ENCODE measurements at places on chromosomes 12 and 14.

DNA sequence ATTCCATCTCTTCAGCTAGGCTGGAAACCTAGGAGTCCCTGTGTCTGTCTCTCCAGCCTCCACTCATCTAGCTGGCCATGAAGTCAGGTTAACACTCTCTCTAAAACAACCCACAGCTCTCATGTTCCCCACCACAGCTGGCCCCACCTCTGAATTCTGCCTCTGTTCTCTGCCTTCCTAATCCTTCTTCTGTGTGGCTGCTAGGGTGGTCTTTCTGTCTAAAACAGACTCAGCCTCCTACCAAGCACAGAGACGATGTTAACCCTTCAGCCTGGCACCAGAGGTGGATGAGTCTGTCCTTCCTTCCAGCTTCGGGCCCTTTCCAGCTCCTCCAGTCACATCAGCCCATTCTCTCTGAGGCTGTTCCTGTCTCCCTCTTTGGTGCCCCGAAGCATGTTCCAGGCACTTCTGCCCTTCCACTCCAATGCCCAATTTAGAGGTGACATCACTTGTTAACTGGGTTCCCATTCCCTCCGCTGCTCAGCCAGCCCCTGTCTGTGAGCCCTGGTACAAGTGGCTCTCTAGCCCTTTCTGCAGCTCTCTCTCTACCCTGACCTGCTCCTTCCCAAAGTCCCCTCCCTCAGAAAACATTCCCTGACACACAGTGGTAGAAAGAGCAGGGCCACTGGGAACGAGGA lies 9.1 kb downstream of the FIGNL2 start:
- no peak for DNase-seq

DNA sequence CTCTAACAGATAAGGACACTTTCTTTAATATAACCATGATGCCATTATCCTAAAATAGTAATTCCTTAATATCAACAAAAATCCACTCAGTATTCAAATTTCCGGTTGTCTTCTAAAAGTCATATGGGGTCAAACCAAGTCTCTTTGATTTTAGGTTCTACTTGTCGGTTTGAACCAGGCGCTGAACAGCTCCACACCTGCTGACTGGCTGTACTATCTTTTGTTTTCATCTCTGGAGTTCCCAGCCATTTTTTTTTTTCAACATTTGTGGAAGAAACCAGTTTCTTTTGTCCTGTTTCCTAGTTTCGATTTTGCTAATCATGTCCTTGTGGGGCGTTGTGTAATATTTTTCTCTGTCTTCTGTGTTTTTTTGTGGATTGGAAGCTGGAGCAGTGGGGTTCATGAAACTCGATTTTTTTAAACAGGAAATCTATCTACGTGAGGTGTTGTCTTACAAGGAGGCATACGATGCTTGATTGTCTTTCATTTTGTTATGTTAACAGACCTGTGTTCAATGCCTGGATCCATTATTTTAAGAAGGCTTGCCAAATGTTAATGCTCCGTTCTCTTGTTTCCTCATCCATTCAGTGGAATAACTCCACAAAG lies 50.2 kb downstream of the FZD10 start:
- no peak for DNase-seq

DNA sequence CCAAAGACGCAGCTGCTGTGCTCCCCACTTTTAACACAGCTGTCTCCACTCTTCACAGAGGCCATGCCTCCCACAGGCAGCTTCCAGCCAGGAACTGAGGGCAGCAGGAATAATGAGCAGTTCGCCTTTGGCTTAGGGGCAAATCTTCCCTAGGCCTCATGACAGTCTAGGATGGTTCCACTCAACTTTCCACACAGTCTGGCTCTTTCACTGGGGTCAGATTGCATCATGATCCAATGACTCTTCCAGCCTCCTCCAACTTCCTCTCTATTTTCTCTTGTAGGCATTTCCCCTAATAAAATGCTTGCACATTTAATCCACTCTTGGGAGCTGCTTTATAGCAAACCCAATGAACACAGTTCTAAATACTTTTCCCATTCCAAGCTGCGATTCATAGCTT lies 271.6 kb upstream of the ATP2B1 start:
- peak; percentile 64 for DNase-seq

GRCh38 chr12:49108958-49109404 lies 1.7 kb downstream of the LMBR1L start:
- peak; percentile 90 for DNase-seq

DNA sequence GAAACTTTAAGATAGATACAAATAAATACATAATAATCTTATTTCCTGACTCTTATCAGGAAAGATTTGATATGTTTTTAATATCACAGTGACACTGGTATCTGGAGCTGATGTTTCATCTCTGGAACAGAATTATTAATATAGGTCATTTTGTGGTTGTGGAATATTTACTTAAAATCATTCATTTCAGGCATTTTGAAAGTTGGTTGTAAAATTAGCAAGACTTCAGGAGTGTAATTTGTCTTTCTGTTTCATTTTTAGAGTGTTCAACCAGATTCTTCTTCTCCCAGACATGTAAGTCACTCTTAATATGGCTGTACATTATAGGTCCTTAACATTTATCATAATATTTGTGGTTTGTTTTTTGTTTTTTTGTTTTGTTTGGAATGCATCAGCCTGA lies 115.7 kb downstream of the PCNX1 start:
- no peak for DNase-seq

DNA sequence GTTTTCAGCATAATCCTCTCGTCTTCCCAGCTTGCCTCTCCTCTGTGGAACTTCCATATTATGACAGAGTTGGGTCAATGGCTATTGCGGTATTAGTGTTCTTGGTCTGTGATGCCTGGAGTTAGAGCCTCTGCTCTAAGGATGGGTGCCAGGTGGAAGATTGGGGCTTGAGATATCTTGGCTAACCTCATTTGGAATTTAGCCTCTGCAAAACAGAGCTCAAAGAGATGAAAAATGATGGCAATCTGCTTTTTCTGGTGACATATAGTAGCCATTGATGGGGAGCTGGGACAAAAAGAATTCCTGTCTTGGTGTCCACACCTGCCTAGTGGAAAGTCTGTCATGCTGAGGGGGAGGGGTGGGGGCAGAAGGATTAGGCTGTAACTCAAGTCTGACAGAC lies 152.1 kb downstream of the RPL10L start:
- no peak for DNase-seq

DNA sequence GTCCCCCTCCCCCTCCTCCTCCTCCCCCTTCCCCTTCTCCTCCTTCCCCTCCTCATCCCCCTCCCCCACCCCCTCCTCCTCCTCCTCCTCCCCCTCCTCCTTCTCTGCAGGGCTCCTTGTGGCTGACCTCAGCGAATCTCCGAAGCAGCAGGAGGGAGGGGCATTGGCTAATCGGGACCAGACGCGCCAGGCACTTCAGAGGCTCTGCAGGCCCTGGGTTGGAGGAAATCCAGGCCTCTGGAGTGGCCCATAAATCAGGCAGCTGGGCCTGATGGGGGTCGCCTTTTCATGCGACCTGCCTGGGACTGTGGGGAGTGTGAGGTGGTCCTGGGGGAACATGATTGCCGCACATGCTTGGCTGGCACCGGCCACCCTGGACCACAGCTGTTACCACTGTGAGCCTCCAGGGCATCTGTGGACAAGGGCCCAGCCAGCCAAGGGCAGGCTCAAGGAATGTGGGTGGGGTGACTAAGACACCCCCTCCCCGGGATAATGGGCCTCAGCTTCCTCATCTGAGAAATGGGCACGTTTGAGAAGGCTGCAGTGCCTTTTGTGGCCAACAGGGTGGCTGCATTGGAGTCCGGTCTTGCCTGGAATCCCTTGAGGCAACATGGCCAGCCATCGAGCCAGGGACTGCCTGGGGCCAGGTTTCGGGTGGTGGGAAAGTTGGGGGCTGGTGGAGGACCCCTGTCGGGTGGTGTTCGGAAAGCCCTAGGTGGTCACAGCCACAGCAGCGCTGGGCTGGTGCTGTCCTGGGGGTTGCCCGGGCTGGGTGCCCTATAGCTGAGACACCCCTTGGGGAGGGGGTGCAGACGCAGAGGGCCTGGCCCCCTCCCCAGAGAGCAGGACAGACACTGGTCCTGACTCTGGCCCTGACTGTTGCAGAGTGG lies 12.0 kb downstream of the KIF26A start:
- DNase-seq: peak; percentile 58

- peak; percentile 75 for DNase-seq
Observed at GRCh38 chr12:119208626-119209061, 29.9 kb downstream of the HSPB8 start.

- peak; percentile 25 for DNase-seq
Observed at GRCh38 chr12:117857632-117858612, 110.9 kb downstream of the KSR2 start.

GRCh38 chr12:47033789-47034555 lies 45.4 kb upstream of the PCED1B start:
- peak; percentile 80 for DNase-seq

- no peak for DNase-seq
Observed at GRCh38 chr12:128381541-128381940, 114.6 kb downstream of the TMEM132C start.

DNA sequence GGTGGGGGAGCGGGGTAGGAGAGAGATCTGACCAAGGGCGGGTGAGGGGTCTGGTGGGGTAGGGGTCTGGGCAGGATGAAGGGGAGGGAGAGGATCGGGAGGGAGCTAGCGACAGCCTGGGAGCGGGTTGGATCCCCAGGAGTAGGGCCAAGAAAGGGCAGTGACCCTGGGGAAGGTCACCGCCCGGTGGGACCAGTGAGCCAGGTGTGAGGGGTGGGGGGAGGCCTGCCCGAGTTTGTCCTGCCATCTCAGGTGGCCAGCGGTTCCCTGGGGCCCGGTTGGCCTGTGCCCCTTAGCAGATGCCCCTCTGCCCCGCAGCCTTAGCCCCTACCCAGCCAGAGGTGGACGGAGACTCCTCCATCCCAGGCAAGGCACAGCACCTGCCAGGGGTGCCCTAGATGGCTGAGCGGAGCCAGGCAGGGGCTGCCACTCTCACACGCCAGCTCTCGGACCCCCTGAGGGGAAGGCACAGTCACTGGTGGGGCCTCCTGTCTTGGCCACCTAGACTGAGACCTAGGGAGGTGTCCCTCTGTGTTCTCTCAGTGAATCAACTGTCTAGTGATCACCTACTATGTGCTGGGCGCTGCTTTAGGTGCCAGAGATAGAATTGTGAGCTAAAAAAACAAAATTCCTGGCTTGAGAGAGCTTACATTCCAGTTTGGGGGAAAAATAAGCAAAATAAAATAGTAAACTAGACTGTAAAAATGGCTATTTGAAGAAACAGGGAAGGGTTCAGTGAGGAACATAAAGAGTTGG lies 629 bp upstream of the TTC7B start:
- no peak for DNase-seq

DNA sequence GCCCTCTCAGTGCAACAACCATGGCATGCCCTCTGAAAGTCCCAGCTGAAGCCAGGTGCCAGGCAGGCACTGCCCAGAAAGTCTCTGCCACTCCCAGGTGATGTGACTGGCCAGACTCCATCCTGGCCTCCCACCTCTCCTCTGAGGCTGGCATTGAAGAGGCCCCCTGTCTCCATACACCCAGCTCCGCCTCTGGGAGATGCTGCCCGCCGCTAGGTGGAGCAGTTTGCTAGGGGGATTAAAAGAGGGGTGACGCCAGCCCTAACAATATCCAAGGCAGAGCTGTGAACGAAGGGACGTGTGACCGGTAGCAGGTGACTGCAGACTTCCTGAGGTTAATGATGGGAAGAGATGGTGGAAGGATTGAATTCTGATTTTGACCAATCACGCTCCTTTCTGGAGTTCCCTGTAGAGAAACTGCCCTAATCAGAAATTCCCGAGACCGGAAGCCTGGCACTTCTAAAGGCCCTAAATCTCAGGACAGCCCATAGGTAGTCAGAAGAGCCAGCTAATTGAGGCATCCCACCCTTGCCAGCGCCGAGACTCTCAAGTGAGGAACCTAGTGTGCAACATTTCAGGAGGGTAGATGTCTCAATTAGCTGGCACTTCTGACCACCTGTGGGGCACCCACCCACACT lies 8.3 kb upstream of the PLEK2 start:
- DNase-seq: no peak

- DNase-seq: peak; percentile 49
Observed at GRCh38 chr12:93563807-93564538, 8.5 kb upstream of the SOCS2 start.

DNA sequence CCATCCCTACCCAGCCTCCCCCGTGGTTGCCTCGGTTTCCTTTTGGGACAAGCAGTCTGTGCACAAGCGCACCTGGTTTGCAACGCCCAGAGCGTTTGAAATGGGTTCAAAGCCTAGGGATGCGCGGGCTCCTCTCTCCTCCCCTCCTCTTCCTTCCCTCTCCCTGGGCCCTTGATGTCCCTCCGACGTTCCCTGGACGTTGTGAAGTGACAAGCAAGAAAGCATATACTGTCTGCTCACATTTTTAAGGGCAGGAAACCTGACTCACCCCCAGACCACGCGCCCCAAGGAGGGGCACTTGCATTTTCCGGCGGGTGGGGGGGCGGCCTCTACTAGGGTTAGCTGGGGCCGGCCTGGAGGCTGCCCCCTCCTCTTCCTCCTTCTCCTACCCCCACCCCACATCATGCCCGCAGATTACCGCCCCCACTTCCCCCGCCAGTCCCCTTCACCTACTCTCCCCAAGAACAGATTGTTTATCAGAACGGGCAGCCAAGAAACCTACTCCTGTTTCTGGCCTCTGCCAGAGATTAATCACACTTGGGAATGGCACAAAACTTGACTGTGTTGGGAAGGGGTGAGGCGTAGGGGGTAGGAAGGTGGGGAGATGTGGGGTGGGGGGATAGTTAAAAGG lies 9.5 kb upstream of the IRF2BPL start:
- DNase-seq: peak; percentile 59

GRCh38 chr12:41361738-41362137 lies 173.6 kb downstream of the PDZRN4 start:
- DNase-seq: no peak

GRCh38 chr14:100826391-100827100 lies 628 bp downstream of the MEG3 start:
- DNase-seq: no peak

- DNase-seq: peak; percentile 99
Observed at GRCh38 chr12:47377414-47378221, 297.9 kb upstream of the AMIGO2 start.

- DNase-seq: peak; percentile 15
Observed at GRCh38 chr14:63578300-63578699, 35.1 kb upstream of the PPP2R5E start.

DNA sequence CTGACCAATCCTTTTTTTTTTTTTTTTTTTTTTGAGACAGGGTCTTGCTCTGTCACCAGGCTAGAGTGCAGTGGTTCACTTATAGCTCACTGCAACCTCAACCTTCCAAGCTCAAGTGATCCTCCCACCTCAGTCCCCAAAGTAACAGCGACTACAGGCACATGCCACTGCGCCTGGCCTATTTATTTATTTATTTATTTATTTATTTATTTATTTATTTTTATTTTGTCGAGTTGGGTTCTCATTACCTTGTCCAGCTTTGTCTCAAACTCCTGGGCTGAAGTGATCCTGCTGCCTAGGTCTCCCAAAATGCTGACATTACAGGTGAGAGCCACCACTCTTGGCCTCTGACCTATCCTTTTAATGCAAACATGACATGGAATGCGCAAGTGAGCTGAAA lies 124.4 kb downstream of the GXYLT1 start:
- DNase-seq: no peak

- DNase-seq: peak; percentile 35
Observed at GRCh38 chr12:66235626-66236281, 46.7 kb downstream of the IRAK3 start.

GRCh38 chr12:21925296-21925913 lies 15.8 kb downstream of the ABCC9 start:
- no peak for DNase-seq

- DNase-seq: no peak
Observed at GRCh38 chr12:52052468-52053186, 1.4 kb downstream of the NR4A1 start.

Measured in amniotic epithelial cell (primary cell).